ENCODE measurements at places on chromosomes 4 and X.

DNA sequence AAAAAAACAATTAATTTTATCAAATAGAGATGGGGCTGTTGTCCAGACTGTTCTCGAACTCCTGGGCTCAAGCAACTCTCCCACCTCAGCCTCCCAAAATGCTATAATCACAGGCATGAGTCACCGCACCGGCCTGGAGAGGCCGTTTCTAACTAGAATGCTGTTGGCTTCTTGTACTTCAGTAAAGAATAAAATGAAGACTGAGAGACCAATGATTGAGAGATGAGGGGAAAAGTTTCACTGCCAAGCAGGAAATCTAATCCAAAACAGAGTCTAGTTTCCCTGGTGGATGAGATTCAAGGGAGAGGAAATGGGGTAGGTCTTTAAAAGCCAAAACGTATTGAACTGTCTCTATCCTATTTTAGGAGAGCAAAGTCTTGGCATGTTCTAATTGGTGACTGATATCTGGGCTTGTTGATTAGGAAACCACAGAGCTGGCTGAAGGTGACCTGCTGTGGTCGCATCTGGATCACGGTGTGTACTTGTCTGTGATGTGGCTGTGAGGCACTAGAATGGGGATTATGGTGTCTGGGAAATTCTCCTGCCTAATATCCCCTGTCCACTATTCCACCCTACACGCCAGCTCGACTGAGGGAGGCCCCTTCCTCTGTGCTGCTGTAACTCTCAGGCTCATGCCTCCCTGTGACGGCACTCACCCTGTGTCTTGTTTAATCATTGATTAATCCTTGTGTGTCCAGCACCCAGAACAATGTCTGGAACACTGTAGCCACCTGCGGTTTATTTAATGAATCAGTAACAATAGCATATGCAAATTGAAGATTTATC lies 15.0 kb upstream of the TRIM2 start:
- no peak for DNase-seq

GRCh38 chr4:84683064-84683850 lies 100.3 kb downstream of the CDS1 start:
- no peak for DNase-seq

DNA sequence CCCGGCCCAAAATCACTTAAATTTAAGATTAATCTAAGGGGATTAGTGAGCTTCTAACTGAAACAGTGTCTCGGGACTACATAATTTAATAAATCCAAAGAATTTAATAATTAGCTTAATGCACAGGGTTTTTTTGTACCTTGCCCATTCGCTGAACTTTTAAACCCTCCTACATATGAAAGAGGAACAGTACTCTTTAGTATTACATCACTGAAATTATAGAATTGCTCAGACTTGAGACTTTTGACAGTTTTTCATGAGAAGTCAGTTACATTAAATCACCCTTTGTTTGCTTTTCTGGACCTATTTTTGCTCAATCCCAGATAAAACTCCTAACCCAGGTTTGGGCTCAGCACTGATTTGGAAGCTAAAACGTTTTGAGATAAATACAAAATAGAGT lies 2.4 kb upstream of the TADA2B start:
- no peak for DNase-seq

DNA sequence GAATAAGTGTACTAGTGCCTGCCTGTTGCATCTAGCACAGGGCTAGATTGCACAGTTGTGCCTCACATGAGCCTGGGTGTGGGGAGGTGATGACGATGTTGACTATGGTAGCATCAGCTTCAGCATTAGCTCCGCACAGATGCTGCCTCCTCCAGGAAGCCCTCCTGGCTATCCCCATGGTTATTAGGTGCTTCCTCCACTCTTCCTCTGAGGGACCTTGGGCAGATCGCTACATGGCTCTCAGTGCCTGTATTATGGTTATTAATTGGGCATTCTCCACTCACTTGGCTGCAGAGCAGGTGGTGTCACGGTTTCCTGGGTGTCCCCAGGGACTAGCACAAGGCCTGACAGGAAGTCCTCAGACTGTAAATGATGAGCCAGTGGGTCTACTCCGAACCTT lies 325.6 kb downstream of the ARHGAP10 start:
- DNase-seq, result no peak

DNA sequence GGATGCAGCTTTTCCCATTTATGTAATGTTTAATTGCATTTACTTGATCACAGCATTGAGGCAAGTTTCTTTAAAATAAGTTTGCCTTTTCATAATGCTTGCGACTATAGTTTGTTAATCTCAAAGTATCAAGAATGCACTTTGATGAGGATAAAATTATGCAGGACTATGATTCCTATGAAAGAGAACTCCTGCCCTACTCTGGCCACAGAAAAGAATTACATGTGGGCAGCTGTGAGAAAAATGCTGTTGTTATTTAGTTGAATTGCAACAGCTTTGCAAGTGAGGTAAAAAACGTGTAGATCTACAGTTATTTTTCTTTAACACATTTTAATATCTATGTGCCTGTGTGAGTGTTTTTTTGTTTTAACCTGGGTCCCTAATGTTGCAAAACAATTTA lies 12.5 kb upstream of the OSTC start:
- DNase-seq, result no peak
